ENCODE measurements at places on chromosomes 2 and 18.

DNA sequence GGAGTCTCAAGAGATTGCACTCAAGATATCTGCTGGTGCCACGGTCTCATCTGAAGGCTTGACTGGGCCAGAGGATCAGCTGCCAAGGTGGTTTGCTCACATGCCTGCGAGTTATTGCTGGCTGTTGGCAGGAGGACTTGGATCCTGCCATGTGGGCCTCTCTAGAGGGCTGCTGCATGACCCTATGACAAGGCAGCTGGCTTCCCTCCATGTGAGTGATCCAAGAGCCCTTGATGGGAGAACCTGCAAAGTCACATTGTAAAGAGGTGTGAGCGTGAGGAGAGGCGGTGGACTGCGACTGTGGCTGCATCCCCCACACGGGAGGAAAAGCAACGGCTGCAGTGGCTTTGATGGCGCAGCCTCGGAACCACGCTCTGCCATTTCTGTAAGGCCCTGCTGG is 4.0 kb upstream of the ALLC start:
- no peak for DNase-seq

DNA sequence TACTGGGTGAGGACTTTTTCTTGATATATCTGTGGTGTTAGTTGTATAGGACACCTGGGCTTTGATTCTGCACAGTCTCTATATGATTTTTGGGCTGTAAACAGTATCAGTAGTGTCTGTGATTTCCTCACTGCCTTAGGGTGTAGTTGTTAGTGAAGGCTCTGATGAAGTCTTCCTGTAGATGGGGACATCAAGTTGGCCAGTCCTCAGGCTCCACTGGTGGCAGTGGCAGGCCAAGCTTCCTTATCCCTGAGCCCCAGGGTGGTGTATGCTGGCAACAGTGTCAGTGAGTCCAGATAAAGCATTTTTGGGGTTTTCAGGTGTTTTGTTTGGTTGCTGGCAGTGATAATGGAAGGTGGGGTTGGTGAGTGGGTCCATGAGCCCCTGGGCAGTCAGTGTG is 961.4 kb downstream of the DSC3 start:
- no peak for DNase-seq

- no peak for DNase-seq
Measured at GRCh38 chr2:239581352-239581901, 180.6 kb upstream of the HDAC4 start.

GRCh38 chr2:221535824-221536223 is 36.3 kb downstream of the EPHA4 start:
- DNase-seq = no peak

DNA sequence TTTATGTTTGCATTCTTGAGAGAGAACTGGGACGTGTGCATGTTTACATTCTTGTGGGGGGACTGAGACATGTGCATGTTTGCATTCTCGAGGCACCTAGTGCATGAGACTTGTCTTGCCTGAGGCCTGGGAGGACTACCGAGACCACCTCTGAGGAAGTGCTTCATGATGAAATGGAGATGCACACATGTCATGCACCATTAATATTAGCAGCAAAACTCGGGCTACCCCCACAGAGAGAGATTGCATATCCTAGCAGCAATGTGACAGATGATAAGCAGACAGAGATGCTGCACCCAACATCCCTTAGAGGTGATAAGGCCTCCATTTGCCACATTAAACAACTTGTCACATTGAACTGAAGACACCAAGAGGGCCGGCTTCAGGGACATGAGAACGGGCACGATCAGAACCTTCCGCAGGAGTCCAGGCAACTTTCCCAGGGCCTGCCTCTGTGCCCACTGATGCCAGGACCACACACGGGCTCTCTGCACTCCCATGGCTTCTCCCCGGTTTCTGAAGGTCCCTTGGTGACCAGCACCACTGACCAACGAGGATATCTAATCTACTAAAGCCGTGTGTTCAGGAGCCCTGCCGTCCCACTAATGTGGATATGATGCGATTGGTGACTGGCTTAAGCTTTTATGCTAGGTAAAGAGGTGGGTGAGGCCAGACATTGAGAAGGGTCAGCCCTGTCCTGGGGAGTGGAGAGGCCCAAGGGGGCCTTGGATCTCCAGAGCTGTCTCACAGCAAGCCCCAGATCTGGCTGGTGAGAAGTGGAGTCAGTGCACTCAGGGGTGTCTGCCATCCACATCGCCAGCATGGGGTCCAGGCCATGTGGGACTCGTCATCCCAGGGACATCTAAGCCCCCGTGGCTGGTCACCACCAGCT is 208.3 kb downstream of the NDUFA10 start:
- DNase-seq = no peak

DNA sequence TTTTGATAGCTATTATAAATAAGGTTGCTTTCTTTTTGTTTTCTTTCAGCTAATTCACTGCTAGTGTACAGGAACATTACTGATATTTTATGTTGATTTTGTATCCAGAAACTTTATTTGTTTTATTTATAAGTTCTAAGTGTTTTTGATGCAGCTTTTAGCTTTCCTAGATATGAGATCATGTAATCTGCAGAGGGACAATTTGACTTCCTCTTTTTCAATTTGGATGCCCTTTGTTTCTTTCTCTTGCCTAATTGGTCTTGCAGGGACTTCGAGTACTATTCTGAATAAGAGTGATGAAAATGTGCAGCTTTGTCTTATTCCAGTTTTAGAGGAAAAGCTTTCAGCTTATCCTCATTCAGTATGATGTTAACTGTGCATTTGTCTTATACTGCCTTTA is 643.4 kb upstream of the CDH2 start:
- DNase-seq = no peak

- no peak for DNase-seq
Measured at GRCh38 chr2:196873511-196873910, 53.0 kb downstream of the PGAP1 start.

GRCh38 chr2:176388861-176389260 is 119.6 kb downstream of the MTX2 start:
- no peak for DNase-seq

GRCh38 chr2:6492573-6492972 is 373.1 kb downstream of the CMPK2 start:
- no peak for DNase-seq

GRCh38 chr18:36299015-36299414 is 1.5 kb downstream of the FHOD3 start:
- no peak for DNase-seq

DNA sequence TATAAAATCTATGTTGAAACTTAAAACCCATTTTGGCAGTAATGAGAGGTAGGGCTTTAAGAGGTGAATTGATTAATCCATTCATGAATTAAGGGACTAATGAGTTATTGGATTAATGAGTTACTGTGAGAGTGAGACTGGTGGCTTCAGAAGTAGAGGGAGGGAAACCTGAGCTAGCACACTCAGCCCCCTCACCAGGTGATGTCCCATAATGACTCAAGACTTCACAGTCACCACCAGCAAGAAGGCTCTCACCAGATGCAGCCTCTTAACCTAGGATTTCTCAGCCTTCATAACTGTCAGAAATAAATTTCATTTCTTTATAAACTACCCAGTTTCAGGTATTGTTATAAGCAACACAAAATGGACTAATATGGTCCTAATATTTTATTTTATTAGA is 621.7 kb upstream of the ACVR2A start:
- DNase-seq = no peak

DNA sequence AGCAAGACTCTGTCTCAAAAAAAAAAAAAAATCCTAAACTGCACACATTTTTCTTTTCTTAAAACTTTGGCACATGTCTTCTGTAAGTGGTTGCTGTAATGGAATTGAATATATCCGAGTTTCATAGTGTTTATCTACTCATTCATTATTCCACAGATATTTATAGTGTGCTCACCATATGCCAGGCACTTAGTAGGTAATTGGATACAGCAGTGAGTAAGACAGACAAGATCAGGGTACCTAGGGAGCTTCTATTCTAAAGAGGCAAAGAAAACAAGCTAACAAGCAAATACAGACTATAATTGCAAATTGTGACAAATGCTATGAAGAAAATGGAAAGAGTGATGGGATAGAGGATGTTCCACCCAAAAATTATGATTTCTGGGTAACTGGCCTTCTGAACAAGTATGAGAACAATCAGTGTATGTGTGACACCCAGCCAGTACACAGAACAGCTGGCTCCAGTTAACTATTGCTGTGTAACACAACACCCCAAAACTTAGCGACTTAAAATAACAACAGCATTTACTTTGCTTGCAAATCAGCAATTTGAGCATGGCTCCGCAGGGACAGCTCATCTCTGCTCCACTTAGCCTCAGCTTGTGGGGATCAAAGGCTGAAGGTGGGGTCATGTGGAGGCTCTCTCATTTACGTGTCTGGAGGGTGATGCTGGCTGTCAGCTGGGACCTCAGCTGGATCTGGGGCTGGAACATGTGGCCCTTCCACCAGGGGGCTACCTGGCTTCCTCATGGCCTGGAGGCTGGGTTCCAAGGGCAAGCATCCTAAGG is 224.9 kb downstream of the INSIG2 start:
- no peak for DNase-seq

DNA sequence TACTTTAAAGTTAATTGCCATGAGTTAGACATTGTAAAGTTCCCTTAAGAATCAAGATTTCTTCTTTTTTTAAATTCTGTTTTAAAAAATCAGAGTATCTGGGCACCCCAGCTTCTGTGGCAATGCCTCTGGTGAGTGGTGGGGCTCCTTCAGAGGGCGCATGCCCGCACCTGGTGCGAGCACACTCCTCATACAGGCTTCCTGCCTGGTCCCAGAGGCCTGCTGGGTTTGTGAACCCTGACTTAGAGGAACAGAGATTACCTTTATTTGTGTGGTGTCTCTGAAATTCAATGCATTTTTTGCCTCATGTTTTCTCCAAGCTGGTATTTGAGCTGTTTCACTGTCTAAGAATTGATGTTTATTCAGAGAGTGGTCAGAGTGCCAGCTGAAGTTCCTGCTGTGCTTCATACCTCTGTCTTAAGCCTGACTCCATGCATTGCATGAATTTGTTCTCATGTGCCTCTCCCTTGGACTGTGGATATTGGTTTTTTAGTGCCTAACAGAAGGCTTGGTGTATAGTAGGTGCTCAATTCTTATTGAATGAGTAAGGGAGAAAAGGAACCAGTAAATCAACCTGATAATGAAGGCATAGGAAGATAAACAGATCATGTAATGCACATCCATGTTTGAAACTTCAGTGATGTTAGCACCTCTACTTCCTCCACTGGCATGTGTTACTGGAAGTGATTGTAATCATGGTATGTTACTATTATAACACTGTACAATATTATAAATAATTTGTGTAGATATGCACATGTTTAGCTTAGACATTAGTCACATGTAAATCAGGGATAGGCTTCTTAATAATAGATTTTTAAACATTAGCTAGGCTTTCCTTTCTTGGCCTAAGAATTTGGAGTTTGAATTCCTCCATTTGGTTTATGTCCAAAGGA is 29.0 kb downstream of the PHLPP1 start:
- no peak for DNase-seq

DNA sequence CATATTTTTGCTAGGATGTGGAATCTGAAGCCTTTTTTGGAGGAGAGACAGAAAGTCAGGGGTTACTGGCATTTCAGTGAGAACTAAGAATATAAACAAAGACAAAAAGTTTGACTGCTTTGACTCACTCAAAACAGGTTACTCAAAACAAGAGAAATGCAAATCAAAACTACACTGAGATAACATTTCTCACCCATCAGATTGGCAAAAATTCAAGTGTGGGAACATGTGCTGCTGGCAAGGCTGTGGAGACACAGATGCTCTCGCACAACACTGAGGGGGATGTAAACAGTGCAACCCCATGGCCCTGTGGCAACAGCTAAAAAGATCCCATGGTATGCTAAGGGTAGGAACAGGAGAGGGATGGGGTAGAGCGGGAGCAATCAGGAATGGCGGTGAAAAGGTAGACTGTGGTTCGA is 86.6 kb downstream of the DTNB start:
- peak; percentile 17 for DNase-seq

- DNase-seq = no peak
Measured at GRCh38 chr2:129915303-129915840, 64.1 kb upstream of the RAB6C start.

DNA sequence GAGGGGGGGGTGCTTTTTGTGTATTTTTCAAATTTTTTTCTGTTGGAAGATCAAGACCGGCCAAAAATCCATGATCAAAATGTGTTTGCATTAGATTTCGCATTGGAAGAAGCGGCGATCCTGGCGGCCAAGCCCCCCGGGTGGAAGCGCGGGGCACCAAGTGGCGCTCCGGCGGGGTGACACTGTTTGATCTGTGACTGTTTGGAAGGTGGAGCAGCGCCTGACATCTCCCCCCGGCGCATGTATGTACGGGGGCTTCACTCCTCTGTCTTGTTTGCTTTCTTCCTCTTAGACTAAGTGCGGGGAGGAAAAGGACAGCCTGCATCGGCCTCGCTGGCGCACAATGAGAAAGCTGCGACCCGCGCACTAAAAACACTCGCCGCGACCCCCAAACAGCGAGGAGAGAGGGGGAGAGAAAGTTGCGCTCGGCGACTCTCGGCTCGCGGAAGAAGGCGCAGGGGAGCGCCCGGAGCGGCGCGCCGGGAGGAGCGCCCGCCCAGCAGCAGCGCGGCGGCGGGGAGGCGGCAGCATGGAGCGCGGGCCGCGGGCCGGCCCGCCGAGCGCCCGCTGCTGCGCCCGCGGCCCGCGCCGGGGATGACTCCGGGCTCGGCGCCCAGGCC is 515 bp downstream of the TSHZ1 start:
- peak; percentile 85 for DNase-seq

DNA sequence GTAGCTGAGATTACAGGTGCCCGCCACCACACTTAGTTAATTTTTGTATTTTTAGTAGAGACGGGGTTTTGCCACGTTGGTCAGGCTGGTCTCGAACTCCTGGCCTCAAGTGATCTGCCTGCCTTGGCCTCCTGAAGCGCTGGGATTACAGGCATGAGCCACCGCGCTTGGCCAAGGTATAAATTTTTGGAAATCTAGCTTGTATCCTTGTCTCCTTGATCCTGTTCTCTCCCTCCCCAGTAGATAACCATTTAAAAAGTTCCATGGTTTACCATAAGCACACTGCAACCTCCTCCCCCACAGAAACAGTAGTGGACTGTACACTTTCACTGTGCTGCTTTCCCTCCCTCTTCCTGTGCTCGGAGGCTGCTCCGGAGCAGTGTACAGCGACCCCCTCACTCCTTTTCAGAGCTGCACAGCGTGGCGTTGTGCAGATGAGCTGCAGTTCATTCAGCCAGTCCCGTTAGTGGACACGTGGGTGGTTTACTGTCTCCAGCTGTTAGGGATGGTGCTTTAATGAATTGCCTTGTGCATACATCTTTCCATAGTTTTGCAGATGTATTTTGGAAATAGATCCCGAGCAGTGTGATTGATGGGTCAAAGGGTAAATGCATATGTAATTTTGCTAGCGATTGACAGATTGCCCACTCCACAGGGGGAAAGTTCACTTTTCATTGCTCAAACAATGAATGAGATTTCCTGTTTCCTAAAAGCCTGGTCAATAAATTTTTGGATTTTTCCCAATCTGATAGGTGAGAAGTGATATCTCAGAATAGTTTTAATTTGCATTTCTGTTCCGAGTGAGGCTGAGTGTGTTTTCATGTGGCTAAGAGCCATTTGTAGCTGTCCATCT is 14.8 kb downstream of the ASB1 start:
- DNase-seq = no peak

GRCh38 chr2:158969162-158969714 is 798 bp downstream of the TANC1 start:
- DNase-seq = no peak

GRCh38 chr2:171811245-171811628 is 82.8 kb downstream of the SLC25A12 start:
- peak; percentile 37 for DNase-seq

GRCh38 chr2:236162882-236163470 is 5.2 kb downstream of the GBX2 start:
- no peak for DNase-seq

GRCh38 chr2:68653538-68653982 is 10.2 kb downstream of the PROKR1 start:
- DNase-seq = no peak

All from D341Med (cell line).